Dermis blood vessel endothelial cell (primary cell): ENCODE measurements at places on chromosomes 1 and 21. TPM values are rescaled to one million over a fixed set of nuclear protein-coding genes. Genes with fewer than 3 reads are reported as not detected.

CHAF1B gene
- total RNA-seq: 2.2 and 5.8 TPM in 2 replicates

OR2T11 gene
- not detected in 2 replicates for total RNA-seq

ATXN7L2 gene
- 1.3 and 1.5 TPM in 2 replicates for total RNA-seq

PDPN gene
- total RNA-seq: 65.0 and 88.5 TPM in 2 replicates

JAM2 gene
- total RNA-seq: 1.5 and 3.9 TPM in 2 replicates

HPDL gene
- total RNA-seq: 0.85 and 4.6 TPM in 2 replicates

NPR1 gene
- total RNA-seq: 54.4 and 56.5 TPM in 2 replicates

SYCP1 gene
- total RNA-seq: not detected in 2 replicates

BMP8B gene
- 0.17 and 0.47 TPM in 2 replicates for total RNA-seq

S100A7 gene
- total RNA-seq: not detected in 2 replicates

COL11A1 gene
- under 0.01 and 0.05 TPM in 2 replicates for total RNA-seq
